ENCODE measurements at places on chromosomes 2 and 18.

DNA sequence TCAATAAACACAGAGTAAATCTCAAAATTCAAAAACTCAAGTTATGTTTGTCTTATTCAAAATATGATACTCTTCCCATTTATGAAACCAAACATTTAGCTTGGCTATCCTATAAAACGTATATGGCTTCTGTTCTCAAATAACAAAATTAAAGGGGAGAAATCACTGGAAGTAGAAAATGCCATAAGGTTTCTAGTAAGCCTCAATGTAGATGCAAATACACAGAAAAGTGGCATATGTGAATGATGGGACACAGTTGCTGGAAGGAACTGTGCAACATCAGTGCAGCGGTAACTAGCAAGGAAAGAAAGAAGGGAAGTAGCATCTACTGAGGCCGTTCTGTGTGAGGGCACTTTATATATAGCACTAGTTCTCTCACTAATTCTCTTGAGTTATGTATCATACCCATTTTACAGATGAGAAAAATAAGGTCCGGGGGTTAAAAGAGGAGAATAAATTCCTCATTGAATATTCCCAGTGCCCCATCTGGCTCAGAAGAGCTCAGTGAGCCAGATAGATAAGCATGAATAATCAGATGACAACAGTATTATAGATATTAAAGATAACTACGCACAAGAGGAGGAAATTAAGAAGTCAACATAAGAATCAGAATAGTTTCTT lies 27.2 kb downstream of the NBAS start:
- no peak for DNase-seq

GRCh38 chr2:214775971-214776370 lies 33.5 kb downstream of the BARD1 start:
- no peak for DNase-seq

GRCh38 chr2:67208887-67209500 lies 188.1 kb upstream of the ETAA1 start:
- DNase-seq = peak; percentile 67

- DNase-seq = no peak
Observed at GRCh38 chr2:174624895-174625430, 27.4 kb upstream of the WIPF1 start.

- no peak for DNase-seq
Observed at GRCh38 chr2:7281231-7282201, 364.3 kb downstream of the RNF144A start.
